Esophagus squamous epithelium (tissue), 5 donors: ENCODE measurements at places on chromosomes 3 and 15.

GRCh38 chr3:43361077-43361476 lies 74.7 kb downstream of the SNRK start:
- DNase-seq, result no peak

DNA sequence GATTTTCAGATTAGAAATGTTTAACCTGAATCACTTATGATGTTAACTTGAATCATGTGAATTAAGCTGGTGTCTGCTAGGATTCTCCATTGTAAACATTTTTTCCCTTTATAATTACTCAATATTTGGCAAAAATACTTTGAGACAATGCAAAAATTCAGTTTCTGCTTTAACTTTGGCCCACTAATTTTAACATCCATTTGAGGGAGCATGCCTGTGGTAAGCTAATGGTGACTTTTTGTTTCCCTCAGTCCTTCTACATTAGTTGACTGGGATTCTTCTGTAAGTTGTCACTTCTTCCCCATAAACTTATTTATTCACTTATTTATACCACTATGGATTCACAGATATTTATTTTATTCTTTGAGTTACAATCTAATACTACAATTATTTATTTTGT lies 59.3 kb downstream of the PIK3R4 start:
- DNase-seq, result no peak

GRCh38 chr15:66588971-66589370 lies 23.2 kb upstream of the LCTL start:
- DNase-seq, result no peak

DNA sequence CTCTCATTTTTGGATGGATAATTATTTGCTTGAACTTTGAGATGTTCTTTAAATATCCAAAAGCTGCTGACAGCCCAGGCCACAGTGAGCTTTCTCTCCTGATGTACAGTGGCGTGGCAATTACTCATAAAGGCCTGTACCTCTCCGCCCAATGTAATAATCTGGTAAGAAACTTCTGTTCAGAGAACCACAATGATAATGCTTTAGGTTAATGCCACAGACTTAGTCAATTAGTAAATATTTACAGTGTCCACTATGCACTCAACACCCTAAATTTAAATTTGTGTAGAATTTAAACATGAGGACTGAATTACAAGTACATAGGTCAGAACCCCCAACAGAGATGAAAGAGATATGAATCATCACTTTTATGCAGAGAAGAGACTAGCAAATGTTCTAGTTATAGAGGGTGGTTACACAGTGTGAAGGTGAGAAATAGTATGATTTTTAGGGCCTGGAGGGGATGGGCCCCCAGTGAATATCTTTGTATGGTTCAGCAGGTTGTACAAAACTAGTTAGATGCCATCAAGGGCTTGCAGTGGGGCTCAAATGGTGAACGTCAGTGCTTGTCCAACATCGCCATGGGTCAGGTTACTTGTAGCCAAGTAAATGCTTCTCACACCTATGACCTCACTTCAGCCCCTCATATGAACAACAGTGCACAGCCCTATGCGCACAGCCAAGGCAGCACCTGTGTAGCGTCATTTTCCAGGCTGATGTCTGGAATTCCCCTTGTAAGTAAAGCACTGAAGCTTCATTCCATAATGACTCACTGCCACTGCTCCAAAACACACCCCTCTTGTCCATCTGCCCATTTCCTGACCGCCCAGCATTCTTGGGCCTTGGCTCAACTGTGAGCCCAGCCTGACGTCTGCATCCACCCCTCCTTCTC lies 13.3 kb downstream of the ABHD2 start:
- no peak for DNase-seq

- DNase-seq, result no peak
These were observed 1.4 kb downstream of the PPM1L start for GRCh38 chr3:160757233-160758106.

DNA sequence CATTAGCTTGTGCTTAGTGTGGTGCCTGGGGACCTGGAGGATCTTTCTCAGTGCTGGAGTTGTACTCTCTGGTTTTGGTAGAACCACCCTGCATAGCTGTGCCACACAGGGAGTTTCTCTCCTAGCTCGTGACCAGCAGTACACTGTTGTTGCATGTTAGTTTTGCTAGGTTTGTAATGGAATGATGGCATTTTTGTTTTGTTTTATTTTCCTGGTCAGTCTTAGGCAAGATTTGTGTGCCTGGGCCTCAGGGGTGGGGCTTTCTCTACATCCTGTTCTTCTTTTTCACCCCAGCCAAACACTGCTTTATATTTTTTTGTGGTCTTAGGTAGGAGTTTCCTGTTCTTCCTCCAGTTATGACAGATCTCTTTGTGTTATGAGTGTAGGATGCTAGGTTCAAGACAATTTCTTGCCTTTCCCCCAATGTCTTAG lies 534.5 kb upstream of the KCNMB2 start:
- no peak for DNase-seq

DNA sequence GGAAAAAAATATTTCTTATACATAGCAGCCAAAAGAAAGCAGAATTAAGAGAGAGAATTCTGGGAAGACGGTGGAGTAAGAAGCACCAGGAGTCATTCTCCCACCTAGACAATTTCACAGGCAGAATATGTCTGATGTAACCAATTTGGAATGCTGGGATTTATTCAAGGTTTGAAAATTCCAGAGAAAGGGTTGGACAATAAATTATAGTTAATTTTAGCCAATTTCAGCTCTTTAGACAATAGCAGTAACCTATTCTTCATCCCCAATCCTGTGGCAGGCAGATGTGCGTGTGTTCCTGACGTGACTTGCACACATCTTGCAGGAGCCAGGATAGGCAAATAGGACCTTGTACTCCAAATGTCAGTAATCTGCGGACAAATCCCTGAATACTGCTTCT lies 541.0 kb upstream of the NAALADL2 start:
- no peak for DNase-seq

DNA sequence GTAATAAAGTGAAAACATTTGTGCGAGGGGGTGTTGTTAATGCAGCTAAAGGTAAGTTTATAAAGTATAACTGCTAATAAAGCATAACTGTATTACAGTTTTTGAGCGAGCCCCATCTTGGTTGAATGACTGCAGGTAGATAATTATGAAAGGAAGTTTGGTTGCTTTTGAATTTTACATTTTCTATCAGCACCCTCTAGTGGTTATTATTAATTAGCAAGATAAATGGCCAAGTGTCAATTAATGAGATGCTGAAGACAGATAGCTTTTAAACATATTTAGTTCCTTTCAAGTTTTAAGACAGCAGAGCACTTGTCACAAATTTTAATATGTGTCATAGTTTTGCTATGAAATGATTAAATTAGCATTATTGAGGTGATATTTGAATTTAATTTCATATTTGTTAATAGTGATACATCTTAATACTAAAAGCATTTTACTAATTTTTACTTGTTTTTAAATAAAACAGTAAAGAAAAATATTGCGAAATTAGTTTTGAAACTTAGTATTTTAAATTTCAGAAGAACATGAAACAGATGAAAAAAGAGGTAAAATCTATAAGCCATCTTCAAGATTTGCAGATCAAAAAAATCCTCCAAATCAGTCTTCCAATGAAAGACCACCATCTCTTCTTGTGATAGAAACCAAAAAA lies 15.1 kb downstream of the U2SURP start:
- no peak for DNase-seq

- DNase-seq, result no peak
These were observed 51.1 kb downstream of the ATP10A start for GRCh38 chr15:25812073-25812472.

DNA sequence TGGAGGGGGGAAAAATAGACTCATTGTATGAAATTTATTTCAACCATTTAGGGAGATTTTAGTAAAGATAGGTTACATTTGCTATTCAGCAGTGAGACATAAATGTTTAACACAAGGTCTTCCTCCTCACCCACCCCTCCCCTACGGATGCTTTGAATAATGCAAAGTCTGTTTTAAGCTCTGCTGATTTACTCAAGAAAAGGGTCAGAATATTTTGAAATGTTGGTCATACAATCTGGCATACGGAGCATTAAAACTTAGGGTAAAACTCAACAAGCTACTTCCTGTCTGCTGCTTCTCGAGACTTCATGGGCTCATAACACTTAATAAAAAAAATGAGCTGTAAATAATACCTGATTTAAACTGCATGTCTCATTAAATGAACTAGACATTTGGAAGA lies 156.3 kb downstream of the WNT5A start:
- no peak for DNase-seq

- no peak for DNase-seq
These were observed 82.7 kb downstream of the FOXB1 start for GRCh38 chr15:60086681-60087429.

DNA sequence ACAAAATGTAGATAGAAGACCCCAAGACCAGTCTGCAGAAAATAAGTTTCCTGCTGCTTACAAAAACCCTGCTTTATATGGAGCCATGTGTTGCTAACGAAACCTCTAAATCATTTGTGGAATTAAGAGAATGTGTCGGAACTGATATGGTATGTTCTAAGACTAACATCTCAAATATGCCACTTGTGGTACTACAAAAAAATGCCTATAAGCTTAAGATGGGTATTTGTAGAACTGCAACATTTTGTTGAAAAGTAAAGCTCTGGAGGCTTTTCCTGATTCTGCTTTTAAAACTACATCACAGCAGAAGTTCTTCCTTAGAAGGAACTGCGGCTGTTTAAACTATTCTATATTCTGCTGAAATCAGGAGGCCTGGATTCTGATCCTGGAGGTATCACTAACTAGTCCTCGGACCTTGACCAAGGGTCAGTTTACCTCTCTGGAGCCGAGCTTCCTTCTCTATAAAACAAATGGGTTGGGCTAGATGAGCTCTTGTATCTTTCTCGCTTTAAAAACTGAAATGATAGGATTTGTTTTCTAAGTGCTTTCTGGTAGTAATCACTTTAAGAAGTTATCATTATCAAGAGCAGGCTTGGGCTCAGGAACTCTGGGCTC lies 74.9 kb downstream of the RAD18 start:
- DNase-seq, result no peak

- no peak for DNase-seq
These were observed 69.5 kb downstream of the KCNAB1 start for GRCh38 chr3:156189927-156190326.

- DNase-seq, result no peak
These were observed 27.6 kb downstream of the SLC28A1 start for GRCh38 chr15:84911879-84912660.

DNA sequence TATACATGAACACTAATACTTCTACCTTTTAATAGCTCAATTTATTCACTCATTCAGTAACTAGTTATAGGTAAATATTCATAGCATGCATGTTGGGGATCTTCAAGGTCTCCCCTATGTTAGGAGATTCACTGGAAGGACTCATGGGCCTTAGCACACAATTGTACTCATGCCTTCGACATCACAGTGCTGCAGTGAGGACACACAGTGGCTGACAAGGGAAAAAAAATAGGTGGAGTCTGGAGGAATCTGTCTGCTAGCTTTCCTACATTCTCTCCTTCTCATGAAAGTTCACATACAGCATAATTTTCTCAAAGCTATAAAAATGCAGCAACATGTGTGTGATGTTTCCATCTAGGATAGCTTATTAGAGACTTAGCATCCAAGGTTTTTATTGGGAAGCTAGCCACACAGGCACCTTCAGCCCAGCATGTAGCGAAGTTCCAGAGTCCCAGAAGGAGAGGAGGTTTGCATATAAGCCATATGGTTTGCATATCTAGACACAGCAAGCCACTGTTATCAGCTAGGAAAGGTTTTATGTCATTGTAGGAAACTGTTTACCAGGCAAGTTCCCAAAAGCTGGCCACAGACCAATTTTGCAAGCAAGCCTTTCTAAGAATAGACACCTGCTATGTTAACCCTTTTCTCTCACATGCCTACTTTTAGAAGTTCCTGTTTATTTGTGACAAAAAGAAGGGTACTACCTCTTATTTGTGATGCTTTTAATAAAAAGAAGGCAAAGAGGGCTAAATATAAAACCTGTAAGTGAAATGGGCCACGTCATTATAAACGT lies 46.4 kb downstream of the MORC1 start:
- DNase-seq, result no peak

- DNase-seq, result no peak
These were observed 7.0 kb downstream of the PPCDC start for GRCh38 chr15:75030424-75030823.

DNA sequence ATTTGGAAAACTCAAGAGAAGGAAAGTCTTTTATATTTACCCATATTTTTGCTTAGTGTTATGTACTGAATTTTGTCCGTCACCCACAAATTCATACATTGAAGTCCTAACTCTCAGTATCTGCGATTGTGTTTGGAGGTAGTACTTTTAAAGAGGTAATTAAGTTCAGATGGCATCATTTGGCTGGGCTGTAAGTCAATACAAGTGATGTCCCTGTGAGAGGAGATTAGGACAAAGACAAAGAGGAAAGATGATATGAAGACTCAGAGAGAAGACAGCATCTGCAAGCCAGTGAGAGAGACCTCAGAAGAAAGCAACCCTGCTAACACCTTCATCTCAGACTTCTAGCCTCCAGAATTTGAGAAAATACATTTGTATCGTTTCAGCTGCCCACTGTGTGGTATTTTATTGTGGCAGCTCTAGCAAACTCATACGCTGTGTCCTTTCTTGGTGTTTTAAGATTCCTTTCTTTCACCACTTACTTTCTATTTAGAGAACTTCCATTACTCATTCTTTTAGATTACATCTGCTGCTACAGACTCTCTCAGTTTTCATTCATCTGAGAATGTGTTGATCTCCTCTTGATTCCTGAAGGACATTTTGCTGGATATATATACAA lies 17.0 kb downstream of the LRCH3 start:
- DNase-seq, result no peak

DNA sequence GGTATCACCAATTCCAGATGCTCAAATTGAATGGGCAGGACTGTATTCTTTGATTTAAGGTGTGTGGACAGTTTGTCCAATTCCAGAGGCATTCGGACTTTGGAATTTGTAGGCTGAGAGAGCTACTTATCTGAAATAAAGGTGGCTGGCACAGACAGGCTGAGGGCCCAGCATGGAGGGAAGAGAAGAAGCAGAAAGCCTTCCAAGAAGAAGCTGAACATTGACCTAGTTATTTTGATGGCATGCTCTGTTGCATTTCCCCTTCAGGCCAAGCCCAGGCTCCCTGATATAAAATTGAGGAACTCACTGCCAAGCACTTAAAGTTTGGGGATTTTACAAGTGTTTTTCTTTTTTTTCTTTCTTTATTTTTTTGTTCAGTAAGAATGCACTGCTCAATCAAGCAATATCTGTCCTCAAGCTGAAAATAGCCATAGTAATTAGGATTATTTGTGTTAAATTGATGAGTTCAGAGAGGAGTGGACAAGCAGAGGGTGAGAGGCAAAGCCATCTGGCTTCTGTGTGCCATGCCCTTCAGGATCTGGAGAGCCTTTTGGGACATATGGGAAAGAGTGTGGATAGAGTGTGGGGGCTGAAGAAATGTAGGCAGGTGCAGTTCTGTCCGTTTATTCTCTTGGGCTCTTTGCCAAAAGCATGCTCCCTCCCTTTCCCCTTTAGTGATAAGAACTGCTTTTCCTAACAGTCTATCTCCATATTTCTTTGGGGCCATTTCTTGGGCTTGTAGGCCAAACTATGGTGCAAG lies 148.9 kb downstream of the OXSM start:
- DNase-seq, result no peak

GRCh38 chr3:28247286-28247685 lies 5.9 kb downstream of the CMC1 start:
- no peak for DNase-seq

DNA sequence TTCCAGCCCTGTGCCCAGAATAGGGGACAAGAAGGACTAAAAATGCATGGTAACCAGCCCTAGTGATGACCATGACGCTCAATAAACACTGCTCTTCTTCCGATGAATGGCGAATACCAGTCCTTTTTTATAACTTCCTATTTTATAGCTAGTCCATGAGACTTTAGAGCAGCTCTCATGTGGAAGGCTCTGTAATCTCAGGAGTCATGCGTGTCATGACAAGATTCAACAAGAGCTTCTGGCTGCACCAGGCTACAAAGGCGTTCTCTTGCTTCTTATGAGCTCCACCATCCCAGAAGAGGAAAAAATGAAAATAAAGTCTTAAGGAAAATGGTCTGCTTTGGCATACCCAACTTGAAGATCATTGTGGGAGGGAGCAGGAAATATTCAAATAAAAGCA lies 141.0 kb downstream of the TMCO5A start:
- DNase-seq, result no peak
